Stimulated activated CD8-positive, alpha-beta memory T cell treated with anti-CD3 and anti-CD28 coated beads, Interleukin-4, amount 100 ng/mL, for 1 hour (primary cell): ENCODE measurements at places on chromosomes 4 and X.

GRCh38 chrX:39759526-39760224, 338.1 kb downstream of the BCOR start:
- DNase-seq = no peak

DNA sequence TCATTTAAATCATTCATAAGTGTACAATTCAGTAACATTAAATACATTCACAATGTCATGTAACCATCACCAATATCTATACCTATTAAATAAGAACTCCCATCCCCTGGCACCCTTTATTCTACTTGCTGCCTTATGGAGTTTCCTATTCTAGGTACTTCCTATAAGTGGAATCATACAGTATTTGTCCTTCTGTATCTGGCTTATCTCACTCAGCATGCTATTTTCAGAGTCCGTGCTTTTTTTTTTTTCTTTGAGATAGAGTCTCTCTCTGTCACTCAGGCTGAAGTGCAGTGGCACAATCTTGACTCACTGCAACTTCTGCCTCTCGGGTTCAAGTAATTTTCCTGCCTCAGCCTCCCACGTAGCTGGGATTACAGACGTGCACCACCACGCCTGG, 67.9 kb upstream of the STOX2 start:
- no peak for DNase-seq

DNA sequence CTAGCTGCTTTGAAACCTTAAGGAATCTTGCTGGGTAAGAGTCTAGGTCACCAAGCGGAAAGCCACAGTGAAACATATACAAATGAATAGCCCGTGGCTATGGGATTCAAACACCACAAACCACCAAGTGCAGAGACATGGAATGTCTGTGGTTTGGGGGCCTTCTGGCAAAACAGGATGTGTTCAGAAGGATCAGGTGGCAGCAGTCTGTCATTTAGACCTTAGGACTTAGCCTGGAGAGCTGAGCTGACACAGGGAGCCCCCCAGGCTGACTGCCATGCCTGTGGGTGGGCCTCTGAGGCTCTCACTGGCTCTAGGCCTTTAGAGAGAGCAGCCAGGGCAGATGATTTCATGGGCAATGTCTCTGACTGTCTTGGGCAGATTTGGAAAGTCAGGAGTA, 225.6 kb downstream of the FBXW7 start:
- DNase-seq = no peak

DNA sequence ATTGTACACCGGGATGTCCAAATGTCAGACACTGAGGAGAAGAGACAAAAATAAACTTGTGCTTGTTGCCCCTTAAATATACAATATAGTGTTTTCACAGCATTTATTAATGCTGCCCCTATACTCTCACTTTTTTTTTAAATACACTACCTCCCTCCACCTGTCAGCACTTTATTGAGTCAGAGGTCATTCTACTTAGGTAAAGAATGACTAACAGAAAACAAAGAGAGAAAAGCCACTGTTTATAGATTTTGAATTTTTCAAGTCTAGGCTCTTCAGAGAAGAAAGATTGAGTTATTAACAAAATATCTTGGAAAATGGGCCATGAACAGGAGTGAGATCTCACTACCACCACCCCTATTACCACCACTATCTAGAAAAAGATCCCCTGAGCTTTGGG, 58.1 kb downstream of the NIPAL1 start:
- no peak for DNase-seq

- DNase-seq = no peak
Measured at GRCh38 chr4:86670756-86671155, 76.6 kb downstream of the PTPN13 start.
